CD4-positive, alpha-beta T cell treated with Interleukin-21 for 1 hour (primary cell): ENCODE measurements at places on chromosomes 3 and 15.

DNA sequence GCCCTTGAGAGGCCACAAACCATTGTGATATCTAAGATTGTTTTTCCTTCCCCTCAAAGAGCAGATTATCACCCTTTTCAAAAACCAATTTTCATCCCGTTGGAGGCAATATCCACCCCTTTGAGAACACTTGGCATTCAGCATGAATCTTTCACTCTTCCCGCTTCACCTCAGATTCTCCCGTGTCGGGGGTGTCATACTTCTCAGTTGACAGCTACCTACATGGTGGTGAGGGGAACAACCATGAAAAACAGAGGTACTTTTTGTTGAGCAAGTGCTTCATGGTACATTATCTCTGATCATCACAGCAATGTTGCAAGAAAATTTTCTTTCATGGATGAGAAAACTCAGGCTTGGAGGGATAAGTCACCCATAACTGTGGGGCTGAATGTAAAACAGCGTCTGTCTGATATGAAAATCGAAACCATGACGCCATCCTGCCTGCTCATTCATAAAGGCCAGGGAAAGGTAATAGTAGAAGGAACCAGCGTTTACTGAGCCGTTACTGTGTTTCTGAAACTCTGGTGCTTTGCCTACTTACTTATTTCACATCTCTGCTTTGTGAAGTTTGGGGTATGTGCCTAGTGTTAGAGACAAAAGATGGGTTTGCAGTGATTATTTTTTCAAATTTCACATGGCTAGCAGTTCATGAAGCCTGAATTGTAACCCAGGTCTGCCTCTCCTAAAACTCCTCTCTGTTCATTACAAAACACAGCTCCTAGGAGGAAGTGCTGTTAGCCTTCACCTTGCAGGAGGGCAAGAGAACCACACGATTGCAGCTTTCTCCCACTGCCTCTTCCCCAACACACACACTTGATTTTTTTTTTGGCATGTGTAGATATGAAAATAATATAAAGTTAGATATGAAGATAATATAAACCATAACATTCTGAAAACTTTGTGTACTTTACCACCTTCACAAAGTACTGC, 35.4 kb downstream of the SV2B start:
- DNase-seq: no peak

DNA sequence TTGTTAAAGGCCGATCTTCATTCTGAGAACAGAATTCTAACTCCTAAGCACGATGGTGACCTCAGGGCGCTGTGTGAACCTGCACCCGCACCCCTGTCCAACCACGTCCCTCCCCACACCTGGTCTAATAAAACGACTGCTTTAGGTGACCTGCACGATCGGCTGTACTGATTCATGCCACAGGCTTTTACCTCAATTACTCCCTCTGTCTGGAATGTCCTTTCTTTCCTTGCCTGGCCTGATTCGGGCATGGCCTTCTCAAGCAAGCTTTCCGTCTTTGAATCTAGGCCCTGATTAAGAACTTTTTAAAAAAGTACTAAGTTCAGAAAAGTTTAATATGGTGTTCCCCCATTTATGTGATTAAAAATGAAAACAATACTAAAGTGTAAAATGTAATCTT, 842 bp upstream of the U2SURP start:
- no peak for DNase-seq

DNA sequence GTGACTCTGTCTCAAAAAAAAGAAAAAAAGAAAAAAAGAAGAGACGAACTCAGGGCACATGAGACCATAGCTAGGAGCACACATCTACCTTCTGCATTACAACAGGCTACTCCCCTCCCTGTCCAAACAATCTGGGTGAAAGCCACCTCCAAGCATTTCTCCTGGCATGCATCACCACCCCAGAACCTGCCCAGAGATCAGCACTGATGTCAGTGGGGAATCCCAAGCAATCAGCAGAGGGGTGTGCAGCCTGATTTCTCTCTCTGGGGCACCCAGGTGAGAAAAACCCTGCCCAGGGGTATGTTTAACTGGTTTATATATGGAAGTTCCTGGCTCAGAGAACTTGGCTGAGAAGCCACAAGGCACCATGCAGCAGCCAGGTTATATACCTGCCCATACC, 59.4 kb downstream of the CDC25A start:
- DNase-seq: no peak

GRCh38 chr3:110564674-110565073, 506.9 kb upstream of the NECTIN3 start:
- no peak for DNase-seq

- DNase-seq: no peak
These were observed 229.8 kb downstream of the LPP start for GRCh38 chr3:188383748-188384147.
